Epithelial cell of prostate (primary cell): ENCODE measurements at places on chromosomes 5 and 9.

DNA sequence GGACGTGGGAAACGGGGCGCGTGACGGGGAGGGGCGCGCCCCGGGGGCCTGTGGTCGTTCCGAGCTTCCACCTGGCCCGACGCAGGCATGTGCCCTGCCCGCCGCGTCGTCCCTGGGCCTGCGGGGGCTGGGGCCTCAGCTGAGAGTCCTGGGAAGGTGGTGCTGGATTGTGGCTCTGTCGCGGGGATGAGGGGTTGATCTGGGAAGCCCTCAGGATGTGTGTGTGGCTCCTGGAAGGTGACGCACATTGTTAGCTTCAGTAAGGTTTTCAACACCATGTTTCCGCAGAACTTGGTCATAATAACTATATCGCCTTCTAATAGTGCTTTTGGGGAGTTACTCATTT lies 589.1 kb downstream of the MTRR start:
- DNase-seq = no peak

DNA sequence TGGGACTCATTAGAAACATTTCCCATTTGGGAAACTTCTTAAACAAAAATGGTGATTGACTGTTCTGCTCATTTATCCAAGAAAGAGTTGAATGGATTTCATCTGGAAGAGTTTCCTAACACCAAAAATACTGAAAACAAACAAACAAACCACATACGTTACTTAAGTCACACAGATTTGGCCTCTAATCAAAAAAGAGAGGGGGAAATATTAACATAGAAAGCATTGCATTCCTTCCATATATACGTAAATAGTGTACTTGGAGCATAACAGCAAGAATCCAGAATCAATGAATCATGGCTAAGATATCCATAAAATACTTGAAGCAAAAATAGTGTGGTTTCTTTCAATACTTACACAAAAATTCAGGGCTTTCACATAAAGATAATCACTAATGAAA lies 189.8 kb upstream of the MAP3K1 start:
- no peak for DNase-seq

- DNase-seq = no peak
These were observed 553.3 kb downstream of the BNC2 start for GRCh38 chr9:16316911-16317817.

DNA sequence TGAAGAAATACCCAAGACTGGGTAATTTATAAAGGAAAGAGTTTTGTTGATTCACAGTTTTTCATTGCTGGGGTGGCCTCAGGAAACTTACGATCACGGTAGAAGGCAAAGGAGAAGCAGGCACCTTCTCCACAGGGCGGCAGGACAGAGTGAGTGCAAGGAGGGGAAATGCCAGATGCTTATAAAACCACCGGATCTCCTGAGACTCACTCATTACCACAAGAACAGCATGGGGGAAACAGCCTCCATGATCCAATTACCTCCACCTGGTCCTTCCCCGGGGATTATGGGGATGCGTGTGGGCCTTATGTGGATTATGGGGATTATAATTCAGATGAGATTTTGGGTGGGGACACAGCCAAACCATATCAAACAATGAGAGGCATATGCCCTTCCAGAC lies 18.5 kb upstream of the RORB start:
- DNase-seq = no peak

DNA sequence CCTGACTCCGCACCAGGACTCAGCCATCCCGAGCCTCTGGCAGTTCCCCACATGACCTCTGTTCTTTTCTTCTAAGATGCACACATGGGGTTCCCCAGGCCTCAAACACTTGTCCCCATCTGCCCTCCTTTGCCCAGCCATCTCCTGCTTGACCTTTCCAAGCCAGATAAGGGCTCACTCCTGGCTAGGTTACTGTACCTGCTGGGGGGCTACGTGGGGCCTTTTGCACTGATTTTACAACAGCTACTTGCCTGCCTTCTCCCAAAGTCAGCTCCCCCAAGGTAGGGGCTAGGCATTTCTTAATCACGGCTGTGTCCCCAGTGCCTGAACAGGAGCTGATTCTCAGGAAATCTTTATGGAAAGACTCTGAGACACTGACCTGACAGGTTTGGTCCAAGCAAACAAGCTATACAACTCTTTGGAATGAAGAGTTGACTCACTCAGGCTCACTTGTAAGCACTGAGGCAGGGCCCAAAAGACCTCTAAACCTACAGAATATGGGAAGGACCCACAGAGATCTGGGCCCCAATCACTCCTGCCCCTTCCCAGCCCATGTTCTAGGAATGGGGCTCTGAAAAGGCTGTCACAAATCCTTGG lies 2.5 kb downstream of the MACROH2A1 start:
- no peak for DNase-seq

- no peak for DNase-seq
These were observed 13.5 kb upstream of the ANKRD33B start for GRCh38 chr5:10550222-10550995.

- DNase-seq = no peak
These were observed 1.5 kb downstream of the ASS1 start for GRCh38 chr9:130446101-130446861.

GRCh38 chr5:179211068-179211467 lies 134.2 kb downstream of the ADAMTS2 start:
- no peak for DNase-seq

GRCh38 chr5:110757118-110757729 lies 18.4 kb downstream of the SLC25A46 start:
- no peak for DNase-seq

DNA sequence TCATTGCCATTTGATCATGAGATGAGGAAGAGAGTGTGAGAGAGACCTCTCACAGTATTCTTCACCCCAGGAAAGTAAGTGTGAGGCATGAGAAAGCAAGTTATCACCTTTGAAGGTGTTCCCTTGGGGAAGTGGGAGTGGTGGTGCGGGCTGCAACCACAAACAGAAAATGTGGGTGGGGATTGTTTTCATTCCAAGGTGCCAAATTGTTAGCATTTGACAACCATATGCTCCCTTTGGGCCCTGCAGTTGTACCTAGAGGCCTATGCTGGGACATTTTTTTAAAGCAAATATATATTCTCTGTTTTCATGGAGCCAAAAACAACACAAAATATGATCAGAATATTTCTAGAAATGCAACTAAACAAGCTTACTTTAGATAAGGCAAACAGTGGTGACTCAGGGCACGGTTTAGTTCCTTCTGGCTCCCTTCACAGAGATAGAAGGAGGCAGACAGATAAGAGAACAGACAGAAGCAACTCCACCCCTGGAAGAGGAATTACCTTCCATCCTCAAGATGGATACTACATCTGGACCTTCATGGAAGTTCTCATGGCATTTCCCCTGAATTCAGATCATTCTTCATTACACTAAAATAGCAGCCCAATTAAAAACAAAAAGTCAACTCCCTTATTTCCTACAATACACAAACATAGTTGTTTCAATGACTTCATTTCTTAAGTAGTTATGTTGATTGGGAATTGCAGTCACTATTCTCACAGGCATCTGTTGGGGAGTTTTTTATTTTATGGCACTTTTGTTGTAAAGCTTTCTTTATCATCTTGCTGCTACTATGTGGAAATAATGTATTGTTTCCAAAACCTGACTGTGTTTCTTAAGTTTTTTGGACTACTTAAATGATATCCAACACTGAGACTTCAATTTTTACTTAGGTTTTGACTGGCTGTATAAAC lies 416.6 kb downstream of the PLK2 start:
- no peak for DNase-seq

DNA sequence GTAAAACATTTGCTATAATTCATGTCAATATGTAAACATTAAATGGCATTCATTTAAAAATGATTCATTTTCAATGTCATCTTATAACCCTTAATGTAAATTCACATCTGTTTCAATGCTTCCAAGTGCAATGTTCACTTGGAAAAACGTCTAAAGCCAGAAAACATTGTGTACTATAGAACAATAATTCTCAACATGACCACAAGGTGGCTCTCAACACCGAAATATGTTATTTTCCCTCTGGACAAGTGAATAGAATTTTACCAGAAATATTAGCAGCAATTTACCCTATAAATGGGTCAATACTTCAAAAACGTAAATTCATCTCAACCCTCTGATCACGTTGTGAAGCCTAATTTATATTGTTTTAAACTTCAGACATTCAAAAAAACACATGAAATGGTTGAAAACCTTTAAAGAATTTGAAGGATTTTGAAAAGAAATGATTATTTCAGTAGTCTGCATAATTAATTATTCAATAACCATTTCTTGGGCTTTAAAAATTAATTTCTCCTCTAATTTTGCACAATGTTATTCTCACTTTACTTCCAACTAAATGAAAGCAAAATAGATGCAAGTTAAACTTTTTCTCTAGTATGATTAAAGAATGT lies 11.0 kb downstream of the CDH10 start:
- DNase-seq = no peak

- DNase-seq = no peak
These were observed 60.6 kb upstream of the CDK20 start for GRCh38 chr9:88034964-88035363.

DNA sequence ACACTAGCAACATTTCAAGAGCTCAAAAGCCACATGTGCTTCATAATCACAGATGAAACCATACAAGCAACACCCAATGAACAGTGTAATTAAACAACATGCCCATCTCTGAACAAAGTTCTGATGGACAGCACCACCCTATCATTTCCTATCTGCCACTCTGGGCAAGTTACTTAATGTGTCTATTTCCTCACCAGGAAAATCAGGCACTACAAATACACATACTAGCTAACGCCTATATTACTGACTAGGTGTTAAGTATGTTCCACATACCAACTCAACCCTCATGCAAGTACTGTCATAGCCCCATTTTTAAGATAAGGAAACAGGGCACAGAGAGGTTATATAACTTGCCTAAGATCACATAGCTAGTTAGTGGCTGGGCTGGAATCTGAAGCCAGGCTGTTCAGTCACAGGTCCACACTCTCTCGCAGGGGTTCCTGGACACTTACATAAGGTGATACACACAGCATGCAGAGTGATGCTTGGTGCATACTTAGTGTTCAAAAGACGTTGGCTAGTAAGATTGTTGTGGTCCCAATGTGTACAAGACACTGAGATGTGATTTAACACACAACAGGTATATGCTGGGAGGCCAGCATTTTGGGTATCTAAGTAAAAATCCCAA lies 24.2 kb downstream of the CORO2A start:
- DNase-seq = no peak

GRCh38 chr9:92097997-92098482 lies 17.2 kb downstream of the SPTLC1 start:
- no peak for DNase-seq

DNA sequence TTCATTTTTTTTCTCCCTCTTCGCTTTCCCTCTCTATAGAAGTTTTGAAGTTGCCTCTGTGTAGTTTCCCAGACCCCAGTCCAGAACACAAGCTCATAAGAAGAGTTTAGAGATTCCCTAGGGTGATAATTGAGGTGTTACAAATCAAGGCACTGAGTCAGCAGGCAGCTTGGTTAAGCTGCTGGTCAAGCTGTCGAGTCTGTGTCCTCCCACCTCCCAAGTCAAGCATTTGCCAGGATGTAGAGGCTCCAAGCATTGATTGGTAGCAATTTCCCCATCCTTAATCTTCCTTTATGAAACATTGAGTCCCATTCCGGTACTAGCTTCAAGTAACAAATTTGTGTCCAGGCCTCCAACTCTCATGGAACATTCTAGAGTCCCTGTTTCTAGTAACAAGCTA lies 47.5 kb upstream of the SLC1A1 start:
- DNase-seq = no peak

DNA sequence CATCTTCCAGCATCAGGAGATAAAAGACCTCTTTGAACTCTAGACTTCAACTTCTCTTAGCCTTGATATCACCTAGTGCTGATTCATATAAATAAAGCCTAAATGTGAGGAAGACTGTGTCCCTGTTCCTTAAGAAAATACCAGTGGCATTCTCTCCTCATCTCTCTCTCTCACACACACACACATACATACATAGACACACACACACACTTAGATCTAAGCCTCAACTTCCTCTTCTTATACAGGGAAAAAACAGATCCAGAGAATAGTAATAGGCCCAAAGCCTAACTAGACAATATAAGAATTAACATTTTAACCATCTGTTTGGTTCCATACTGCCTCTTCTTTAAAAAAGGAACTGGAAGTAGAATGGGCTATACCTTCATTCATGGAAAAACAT lies 195.3 kb upstream of the NR4A3 start:
- no peak for DNase-seq

DNA sequence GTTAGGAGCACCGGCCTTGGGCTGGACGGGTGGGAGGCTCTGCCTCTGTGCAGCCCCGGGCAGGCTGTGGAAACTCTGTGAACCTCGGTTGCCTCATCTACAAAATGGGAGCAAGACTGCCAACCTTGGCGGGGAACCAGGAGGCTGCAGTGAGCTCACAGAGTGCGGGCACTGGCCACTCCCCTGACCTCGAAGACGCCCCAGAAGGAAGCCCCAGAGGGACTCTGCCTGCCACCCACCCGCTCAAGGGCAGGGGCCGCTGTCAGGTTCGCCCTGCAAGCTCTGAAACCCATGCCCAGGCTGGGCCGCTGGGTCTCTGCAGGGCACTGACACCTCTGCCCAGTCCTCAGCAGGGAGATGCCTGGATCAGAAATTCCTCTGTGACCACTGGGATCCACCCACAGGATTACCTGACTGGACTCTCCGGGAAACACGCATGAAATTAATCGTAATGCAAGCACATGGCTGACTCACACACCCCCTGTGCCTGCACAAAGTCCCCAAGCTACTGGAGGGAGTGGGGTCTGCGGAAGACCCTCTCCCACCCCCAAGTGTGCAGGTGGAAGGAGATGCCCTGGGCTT lies 7.4 kb downstream of the CCDC187 start:
- no peak for DNase-seq

GRCh38 chr9:70510157-70510770 lies 95.8 kb upstream of the KLF9 start:
- no peak for DNase-seq

DNA sequence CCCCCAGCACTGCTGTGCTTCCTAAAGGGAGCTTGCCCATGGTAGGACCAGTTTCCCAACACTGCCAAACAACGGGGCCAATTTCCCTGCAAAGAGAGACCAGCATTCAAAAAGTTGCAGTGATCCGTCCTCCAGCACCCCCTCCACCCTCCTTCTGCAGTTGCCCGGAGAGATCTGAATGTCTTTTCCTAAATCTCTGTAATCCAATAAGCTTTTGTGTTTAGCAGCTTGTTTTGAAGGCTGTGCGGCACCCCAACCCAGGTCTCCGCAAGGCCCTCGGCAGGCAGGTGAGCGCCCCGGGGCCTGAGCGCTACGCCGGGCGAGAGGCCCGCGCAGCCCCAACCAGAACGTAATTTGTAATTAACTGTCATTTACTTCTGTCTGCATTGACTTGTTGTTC lies 366.9 kb upstream of the IRX2 start:
- DNase-seq = no peak

DNA sequence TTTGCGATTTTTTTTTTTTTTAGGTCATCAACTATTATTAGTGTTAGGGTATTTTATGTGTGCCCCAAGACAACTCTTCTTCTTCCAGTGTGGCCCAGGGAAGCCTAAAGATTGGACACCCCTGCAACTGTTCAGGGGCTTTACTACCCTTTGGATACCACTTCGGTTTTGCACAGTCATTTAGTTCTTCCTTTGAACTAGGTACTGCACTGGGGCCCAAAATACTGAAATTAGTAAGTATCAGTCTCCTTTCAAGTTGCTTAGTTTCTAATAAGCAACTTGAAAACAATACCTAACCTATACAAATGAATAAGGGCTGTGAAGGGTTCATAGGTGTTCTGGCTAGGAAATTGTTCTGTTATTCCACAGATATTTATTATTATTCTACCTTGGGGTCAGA lies 45.3 kb downstream of the CWC27 start:
- DNase-seq = no peak

- peak; percentile 24 for DNase-seq
These were observed 628.8 kb upstream of the RGMB start for GRCh38 chr5:98144710-98145109.
